ENCODE measurements at places on chromosomes 5 and 9.

DNA sequence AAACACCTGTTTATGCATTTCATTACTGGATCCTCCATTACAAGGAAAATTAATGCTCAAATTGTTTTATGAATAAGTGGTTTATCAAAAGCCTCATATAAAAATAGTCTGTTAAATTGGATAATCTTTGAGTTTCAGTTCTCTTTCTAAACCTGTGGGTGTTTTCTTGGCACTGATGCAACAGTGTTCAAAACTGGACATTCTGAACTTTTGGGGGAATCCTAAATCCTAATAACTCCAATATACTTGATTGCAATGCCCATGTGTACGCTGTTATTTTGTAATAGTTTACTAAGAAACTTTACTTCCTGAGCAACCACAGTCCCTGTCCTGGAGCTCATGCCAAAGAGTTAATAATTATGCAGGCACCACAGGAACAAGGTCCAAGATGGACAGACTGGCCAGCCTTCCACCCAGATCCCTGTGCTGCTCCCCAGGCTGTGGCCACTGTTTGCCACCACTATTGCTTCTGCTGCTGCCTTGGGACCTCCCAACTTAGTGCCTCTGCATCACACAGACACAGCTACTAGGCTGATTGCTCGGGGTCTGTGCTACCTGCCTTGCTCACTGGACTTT, 14.0 kb downstream of the IRGM start:
- no peak for DNase-seq

GRCh38 chr9:34176089-34176488, 2.8 kb upstream of the UBAP1 start:
- no peak for DNase-seq

GRCh38 chr9:95092262-95093072, 225.0 kb downstream of the FANCC start:
- no peak for DNase-seq

GRCh38 chr9:32339424-32339823, 45.0 kb upstream of the ACO1 start:
- DNase-seq, result no peak

- no peak for DNase-seq
Observed at GRCh38 chr9:106930477-106930876, 67.5 kb downstream of the ZNF462 start.

DNA sequence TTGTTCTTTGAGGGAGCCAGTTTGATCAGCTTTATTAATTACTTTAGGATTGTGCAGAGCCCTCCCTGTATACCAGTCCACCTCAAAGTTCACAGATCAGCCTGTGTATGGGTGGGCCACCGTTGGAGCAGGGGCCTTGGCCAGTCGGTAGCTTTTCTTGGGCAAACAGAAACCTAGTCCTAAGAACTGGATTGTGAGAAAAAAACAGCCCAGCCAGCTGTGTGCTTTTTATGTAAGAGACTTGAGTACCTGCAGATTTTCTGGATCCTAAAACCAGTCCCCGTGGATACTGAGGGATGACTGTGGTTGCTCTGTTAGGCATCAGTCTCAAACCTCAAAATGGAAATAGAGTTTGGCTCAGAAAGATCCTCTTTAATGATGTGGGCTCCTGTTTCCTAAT, 24.8 kb upstream of the ROPN1L start:
- no peak for DNase-seq

GRCh38 chr9:38294220-38294960, 98.1 kb upstream of the ALDH1B1 start:
- no peak for DNase-seq
